ENCODE measurements at places on chromosomes 12 and 14.

GRCh38 chr14:91420686-91421085 lies 3.1 kb upstream of the CCDC88C start:
- no peak for DNase-seq

GRCh38 chr12:108604208-108604941 lies 6.5 kb upstream of the TMEM119 start:
- no peak for DNase-seq

DNA sequence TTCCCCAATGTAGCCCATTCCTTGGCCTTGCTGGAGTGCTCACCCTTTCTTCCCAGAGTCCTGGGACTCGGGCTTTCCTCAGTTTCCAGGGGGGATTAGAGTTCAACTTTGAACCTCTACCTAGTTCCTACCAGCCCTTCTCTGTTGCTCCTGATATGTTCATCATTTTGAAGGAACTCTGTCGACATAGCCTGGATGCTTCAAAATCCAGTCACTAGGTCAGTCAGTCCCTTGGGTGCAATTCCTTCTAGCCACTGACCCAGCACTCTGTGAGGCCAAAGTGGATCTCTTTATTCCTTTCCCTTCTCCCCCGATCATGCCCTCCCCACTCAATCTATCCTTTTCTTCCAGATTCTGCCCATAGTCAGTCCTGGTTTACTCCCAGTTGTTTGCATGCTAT lies 72.3 kb upstream of the TMCC3 start:
- no peak for DNase-seq

GRCh38 chr14:52551205-52551604 lies 1.1 kb downstream of the TXNDC16 start:
- DNase-seq, result no peak

- DNase-seq, result no peak
These were observed 53.9 kb downstream of the MDM2 start for GRCh38 chr12:68861890-68862289.

GRCh38 chr12:89105243-89105642 lies 247.1 kb downstream of the DUSP6 start:
- no peak for DNase-seq

GRCh38 chr14:96584907-96585671 lies 82.9 kb downstream of the PAPOLA start:
- no peak for DNase-seq

GRCh38 chr14:52043690-52044089 lies 25.2 kb downstream of the NID2 start:
- no peak for DNase-seq

DNA sequence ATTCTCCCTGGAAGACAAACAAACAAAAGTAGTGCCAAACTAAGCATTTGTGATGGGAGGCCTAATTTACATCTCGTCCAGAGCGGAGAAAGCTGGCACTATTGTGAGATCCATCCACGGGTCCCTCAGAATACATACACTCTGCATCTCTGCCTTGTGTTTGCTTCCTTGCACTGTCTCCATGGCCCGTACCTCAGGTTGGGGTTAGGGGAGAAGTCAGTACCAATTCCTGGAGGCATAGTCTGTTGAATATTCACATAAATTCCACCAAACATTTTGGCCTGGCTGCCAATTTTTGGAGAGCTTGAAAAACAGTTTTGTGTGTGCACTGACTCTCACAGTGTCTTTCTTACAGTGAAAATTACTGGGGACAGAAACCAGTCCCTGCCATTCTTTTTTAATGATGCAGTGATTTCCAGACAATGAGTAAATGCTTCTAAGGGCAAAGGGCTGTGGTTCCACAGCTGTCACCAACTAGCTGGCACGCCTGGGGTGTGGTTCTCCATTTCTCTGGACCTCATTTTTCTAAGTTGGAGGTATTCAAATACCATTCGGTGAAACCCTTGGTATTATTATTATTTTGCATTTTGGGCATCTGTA lies 119.7 kb upstream of the HIF1A start:
- DNase-seq, result no peak

DNA sequence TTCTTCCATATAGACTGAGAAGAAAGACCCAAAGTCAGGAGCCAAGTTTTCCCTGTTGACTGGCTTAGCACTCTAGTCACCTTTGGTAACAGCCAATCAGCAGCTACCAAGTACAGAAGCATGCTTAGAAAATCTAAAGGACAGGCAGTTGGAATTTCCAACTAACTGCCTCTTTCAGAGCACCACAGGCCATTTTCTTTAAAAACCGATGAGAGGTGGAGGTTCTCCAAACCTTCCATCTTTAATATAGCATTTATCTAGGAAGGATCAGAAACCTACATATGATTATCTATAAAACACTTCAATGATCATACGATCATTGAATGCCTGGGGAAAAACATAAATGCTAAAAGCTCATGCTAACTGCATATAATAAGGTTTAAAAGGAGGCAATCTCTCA lies at the start of gene CATSPERB:
Gene CATSPERB (minus strand): TSS at position 101 of the 400 bp plus-strand sequence. CDS start 2,607 bp downstream, outside the sequence.
- no peak for DNase-seq

- no peak for DNase-seq
These were observed 476.8 kb downstream of the TRHDE start for GRCh38 chr12:72748971-72749370.

DNA sequence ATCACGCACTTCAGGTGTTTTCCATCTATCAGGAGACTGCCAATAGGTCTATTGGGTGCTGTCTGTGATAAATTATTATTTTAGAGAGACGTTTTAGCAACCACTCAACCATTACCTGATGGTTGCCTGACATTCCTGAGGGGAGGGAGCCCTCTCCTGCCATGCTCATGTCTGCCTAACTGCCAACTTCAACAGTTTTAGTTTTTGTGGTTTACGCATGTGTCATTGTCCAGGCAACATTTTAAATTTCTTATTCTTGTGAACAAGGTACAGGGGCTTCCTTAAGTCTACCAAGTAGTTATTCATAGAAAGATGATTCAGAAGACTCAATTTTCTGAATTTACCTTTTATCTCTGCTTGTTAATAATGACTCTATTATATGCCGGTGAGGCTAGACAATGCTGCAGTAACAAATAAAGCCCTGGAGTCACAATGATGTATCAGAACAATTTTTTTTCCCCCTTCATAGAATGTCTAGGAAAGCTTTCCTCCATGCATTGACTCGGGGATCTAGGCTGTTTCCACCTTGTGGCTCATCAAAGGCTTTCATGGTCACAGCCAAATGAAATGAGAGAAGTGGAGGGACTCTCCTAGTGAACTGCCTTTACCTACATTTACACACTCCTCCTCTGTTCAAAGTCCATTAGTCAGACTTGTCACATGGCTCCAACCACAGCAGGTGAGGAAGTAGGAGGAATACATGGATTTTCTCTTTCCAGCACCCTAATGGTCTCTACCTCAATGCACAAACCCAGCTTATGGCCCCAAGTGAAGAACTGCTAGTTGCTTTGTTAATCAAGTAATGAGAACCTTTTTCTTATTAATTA lies 225.8 kb downstream of the CRADD start:
- DNase-seq, result no peak

DNA sequence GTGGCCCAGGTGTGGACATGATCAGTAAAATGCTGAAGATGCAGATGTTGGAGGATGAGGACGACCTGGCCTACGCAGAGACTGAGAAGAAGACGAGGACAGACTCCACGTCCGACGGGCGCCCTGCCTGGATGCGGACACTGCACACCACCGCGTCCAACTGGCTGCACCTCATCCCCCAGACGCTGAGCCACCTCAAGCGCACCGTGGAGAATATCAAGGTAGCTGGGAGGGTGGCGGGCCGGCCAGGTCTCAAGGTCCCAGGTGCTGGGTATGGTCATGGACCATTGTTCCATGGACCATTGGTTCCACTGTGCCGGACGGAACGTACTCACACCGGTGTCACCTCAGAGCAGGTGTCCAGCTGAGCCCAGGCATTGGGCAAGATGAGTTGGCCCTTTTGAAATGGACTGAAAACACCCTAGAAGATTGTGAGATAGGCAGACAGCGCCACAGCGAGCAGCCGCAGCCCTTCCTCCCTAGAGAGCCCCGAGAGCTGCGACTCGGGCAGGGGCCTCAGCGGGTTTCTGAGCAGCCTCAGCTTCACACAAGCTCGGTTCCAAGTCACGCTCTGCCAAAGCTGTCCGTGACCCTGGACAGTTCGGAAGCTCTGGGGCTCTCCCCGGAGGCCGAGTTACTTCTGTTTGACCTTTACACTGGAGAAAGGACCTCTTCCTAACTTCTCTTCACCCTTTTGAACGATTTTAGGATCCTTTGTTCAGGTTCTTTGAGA lies 38.9 kb downstream of the HSP90AA1 start:
- DNase-seq, result no peak

DNA sequence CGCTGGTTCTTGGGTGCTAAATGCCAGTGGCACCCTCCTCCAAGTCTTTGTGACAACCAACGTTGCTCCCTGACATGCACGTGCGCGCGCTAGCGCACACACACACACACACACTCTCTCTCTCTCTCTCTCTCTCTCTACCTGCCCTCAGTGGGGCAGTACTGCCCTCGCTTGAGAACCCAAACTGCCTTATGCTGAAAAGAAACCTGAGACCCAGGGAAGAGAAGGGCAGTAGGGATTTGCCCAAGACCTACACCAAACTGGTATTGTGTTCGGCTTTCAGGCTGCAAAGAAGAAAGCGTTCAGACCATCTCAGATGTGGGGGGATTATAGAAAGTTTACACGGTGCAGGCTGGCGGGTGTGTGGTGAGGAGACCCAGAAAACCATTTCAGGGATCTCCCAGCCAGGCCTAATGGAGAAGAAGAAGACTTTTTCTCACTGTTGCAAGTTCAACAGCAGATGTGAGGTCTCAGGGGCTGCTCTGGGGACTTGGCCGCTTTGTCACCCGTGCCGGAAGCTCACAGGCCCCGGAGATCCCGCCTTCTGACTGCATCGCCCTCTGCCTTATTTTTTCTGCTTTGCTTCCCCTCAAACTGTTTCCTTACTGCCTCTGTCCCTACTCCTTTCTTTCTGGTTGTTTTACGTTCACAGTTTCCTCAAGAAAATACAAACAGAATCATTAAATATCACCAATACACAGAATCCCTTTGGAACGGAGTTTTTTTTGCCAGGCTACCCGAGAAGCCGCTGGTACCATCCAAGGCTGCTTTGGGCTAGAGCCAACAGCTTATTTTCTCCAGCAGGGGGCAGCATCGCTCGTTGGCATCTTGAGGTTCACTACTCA lies 82.4 kb downstream of the PPM1A start:
- DNase-seq, result peak; percentile 69

DNA sequence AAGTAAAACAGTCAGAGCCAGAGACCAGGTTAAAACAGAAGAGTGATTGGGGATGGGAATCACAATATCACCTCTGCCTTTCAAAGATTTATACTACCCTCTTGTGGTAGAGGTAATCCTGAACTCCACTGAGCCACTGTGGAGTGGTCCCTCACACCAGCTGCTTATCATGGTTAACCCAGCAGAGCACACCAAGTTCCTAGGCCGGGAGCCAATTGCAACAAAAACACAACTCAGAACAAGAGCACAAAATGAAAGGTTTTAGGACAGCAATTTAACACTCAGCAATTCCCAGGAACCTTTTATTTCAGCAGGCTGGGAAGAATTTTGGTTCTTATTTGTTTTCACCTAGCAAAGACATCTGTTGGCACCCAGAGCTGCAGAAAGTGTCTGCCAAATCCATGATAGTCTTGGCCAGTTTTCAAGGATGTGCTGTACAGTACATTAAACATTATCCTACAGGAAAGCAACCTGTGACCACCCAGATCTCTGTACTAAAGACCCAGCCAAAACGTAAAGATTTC lies 220.5 kb upstream of the ATXN7L3B start:
- DNase-seq, result no peak

- no peak for DNase-seq
These were observed 107.7 kb downstream of the ESR2 start for GRCh38 chr14:64186231-64187129.

GRCh38 chr14:56482310-56482911 lies 97.2 kb upstream of the TMEM260 start:
- no peak for DNase-seq

DNA sequence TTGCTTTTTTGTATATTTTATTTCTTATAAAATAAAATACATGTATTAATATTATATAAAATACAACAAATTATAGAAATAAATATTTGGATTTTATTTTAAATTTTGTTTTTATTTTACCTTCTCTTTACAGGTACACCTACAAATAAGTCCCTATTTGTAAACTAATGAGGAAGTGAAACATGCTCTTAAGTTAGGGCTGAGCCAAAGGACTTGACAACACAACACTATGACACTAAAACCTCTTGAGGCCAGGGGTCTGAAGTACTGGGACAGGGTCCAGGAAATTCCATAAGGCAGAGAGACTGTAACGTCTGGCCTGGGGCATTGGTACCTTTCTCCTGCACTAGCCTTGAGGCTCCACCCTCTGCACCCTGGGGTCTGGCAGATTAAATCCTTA lies 293.2 kb downstream of the FOXN3 start:
- DNase-seq, result no peak

DNA sequence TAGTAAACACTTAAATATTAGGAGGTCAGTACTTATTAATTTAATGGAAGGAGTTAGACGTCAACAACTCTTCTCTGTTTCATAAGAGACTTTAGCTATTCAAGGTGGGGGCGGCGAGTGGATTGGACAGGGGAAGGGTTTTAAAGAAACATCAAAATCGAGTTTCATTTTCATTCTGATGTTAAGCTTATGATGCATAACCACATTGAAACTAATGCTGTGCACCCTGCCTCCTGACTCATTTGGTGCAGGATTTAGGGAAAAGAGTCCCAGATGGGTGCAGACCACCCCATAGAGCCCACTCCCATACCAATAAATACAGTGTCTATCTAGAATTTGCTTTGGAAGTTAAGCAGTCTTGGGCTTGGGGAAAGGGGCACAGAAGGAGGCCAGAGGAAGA lies 7.4 kb downstream of the ZBTB39 start:
- no peak for DNase-seq

GRCh38 chr14:91415794-91416743 lies 1.6 kb downstream of the CCDC88C start:
- peak; percentile 52 for DNase-seq

DNA sequence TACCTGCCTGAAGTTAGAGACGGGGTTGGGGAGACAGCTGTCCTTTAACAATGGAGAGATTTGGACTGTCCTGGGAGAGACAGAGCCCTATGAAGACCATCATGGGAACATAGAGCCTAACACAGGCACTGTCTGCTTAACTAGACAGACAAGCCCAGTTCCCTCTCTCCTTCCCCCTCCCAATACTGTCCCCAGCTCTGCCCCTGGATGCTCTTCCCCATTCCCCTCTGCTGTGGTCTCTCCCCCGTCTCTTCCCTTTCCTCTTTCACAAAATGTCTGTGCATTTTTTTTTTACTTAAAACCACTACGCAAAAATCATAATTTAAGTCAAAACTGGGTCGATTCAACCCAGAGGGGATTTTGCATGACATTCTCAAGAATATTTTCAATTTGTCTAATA lies 232.9 kb downstream of the CHST11 start:
- no peak for DNase-seq

- peak; percentile 64 for DNase-seq
These were observed 519 bp downstream of the MORN3 start for GRCh38 chr12:121668750-121669520.
